ENCODE measurements at places on chromosomes 7 and 10.
A peak's percentile ranks its signal among the peaks of the same experiment; 100 is the strongest.

DNA sequence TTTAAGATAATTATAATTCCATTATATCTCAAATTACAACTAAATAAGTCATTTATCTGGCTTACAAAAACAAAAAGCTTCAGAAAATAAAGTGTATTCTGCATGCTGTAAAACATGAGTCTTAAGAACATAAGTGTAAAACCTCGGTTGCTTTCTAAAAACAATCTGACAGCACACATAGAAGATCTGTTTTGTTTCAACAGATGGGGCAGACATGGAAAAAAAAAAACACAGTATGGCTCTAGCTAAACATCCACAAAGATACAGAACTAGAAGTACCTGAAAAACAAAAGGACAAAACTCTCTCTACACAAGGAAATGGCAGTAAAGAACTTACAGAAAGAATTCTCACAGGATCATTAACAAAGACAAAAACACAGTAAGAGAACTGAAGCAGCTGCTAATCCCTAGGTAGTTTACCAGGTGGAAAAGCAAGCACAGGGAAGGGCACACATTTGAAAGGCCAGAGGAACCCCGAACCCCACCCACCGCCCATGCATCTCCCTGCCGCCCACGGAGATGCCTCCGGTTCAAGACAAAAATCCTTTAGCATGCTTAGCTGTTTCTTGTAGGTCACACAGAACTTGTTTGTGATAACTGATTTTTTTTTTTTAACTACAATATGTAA is 42.5 kb downstream of the DLD start:
- DNase-seq, result no peak

DNA sequence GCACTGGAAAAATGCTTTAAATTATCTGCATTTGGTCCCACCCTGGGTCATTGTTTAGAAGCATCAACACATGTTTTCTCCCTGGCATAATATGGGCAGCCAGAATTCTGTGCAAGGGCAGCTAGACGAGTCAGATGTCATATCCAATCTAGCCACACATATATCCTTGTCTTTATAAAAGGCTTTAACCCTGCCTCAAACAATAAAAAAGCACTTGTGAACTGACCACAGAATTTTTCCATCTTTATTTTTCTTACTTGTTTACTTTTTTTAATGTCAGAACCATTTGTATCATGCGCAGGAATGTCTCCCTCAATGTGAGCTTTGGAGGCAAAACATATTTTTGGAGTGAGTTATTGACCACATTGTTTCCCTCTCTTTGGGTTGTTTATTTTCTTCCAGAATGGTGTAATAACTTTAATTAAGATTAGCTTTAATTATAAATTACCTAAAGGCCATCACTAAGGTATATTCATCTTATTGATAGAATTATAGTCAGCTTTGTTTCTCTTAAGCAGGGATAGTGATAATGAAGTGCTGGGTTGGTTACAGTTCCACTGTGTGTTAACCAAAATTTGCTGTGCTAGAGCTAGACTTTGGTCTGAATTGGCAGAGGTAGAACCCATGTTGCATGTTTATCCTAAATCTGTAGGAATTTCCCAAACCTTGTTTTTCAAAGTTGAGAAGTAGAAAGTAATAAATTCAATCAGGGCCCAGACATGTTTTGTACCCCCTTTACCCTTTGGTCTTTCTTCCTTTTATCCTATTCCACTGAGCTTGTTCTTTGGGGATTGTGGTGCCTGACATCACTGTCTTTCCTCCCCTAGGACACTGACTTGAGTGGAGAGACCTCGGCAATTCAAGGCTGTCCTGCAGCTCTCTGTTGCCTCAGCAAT is 1078.4 kb downstream of the KCNMA1 start:
- DNase-seq, result no peak

- no peak for DNase-seq
Measured at GRCh38 chr10:79068203-79068561, 584 bp upstream of the ZMIZ1 start.

- DNase-seq, result no peak
Measured at GRCh38 chr7:48452218-48452617, 281.0 kb downstream of the ABCA13 start.

- no peak for DNase-seq
Measured at GRCh38 chr7:50595491-50596102, 30.4 kb upstream of the DDC start.

DNA sequence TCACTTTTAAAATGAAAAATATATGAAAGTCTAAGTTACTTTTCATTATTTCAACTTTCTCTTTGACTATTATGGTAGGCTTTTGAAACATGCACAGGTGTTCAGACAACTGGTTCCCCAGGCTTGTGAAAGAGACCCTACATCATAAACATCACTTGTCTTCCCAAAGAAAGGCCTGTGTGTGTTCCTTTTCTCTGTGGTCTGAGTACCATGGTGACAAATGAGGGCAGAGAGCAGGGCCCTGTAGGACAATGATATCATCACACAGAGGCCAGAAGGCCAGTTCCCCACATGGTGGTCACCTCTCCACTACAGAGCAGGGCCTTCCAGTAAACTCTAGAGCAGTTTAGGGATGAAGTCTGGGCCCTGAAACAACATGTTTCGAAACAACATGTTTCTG is 288.8 kb downstream of the USP6NL start:
- no peak for DNase-seq

DNA sequence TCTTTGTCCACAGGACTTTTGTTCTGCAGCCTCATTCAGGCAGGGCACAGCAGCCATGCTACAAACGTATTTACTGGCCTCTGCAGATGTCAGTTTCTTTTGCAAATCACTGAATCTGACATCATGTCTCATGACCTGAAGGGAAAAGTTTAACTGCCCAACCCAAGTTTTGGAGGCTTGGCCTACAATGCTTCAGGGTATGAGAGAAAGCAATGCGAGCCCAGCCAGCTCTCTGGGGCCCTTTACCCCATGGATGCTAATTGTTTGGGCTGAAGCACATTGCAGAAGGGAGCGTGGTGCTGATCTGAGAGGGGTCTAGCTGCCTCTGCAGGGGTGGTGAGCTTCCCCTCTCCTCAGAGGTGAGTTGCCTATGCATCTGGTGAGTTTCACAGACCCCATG is 179.9 kb upstream of the CXCL12 start:
- DNase-seq, result no peak

- no peak for DNase-seq
Measured at GRCh38 chr7:1339611-1340010, 106.9 kb downstream of the UNCX start.

GRCh38 chr10:28186461-28186860 is 116.4 kb downstream of the MPP7 start:
- no peak for DNase-seq

- no peak for DNase-seq
Measured at GRCh38 chr7:56107954-56108258, 1.6 kb upstream of the CHCHD2 start.

DNA sequence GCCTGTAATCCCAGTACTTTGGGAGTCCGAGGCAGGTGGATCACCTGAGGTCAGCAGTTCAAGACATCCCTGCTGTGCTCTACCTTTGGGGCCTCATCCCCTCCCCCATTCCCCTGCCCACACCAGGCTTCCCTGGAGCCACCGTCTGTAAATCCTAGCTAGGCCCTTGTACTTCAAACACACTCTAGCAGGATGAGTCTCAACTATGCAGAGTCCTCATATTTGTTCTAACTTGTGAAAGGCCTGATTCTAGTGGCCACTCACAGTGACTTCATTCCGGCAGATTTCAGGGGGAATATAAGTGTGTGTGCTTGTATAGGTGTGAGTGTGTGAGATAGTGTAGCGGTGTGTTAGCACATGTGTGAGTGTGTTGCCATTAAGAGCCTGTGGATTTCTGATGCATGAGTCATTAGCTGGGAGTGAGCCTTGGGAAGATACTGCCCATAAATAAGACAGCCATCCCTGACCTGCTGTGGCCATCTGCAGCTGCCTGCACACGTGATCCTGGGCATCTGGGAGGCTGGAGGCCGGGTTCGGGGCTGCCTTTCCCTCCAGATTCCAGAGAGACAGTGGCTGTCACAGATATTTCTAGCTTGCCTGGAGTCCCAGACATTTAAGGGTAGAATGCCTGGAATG is 1.7 kb upstream of the NEURL1 start:
- peak; percentile 97 for DNase-seq

GRCh38 chr7:91289633-91290254 is 25.5 kb downstream of the FZD1 start:
- no peak for DNase-seq

Measured in kidney epithelial cell (primary cell).